Thyroid gland (tissue), 4 donors: ENCODE measurements at places on chromosomes 2 and 18. TPM values are rescaled to one million over a fixed set of nuclear protein-coding genes. Genes with fewer than 3 reads are reported as not detected.

The OR6B2 gene
- not detected for total RNA-seq

GRCh38 chr2:230825354-230825753 lies 39.4 kb upstream of the ITM2C start:
- no peak overlapping the region for H3K27ac ChIP-seq
- peaks cover 22% of the 10 kb centered on the region for H3K4me1 ChIP-seq
- H3K4me3 ChIP-seq = no peak overlapping the region
- no peaks in the 10 kb centered on the region for H3K36me3 ChIP-seq

- H3K36me3 ChIP-seq = no peaks in the 10 kb centered on the region
- H3K4me3 ChIP-seq = no peak overlapping the region
- no peak overlapping the region for H3K27ac ChIP-seq
- no peaks in the 10 kb centered on the region for H3K4me1 ChIP-seq
- DNase-seq = no peak
- no peaks in the 10 kb centered on the region for H3K27me3 ChIP-seq
Measured at GRCh38 chr2:227320305-227321094, 4.6 kb upstream of the MFF start.

DNA sequence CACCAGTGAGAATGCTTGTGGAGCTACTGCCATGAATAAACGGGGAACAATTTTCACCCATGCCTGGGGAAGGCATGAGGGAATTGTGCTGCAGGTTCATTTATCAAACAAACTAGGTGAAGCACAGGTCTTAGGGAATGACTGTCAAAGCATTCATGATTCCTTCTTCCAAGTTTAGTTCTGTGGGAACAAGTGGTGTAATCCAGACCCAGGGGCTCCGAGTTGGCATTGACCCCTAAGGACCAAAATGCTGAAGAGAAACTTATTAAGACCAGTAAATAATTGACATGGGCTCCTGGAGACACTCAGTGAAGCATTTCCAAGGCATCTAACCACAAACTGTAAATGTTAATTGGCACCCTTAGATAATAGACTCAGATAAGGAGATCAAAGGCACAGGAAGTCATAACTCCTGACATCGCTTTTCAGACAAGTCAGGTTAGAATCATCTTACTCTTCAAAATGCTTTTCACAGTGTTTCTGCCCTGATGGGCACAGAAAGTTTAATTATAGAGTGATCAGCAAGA lies 96.9 kb downstream of the SPP2 start:
- no peak for DNase-seq
- no peaks in the 10 kb centered on the region for H3K27me3 ChIP-seq
- no peak overlapping the region for H3K27ac ChIP-seq
- H3K36me3 ChIP-seq = no peaks in the 10 kb centered on the region

GRCh38 chr2:38438883-38439612 lies 62.0 kb upstream of the ATL2 start:
- peaks cover 56% of the 10 kb centered on the region for H3K4me1 ChIP-seq
- peak overlapping the region; percentile 72 for H3K27ac ChIP-seq
- peak; percentile 42 for DNase-seq
- no peak overlapping the region for H3K4me3 ChIP-seq

GRCh38 chr2:128374001-128374710 lies 55.5 kb upstream of the HS6ST1 start:
- H3K4me1 ChIP-seq = peaks cover 18% of the 10 kb centered on the region
- H3K27me3 ChIP-seq = no peaks in the 10 kb centered on the region
- H3K36me3 ChIP-seq = no peaks in the 10 kb centered on the region
- peak overlapping the region; percentile 74 for H3K27ac ChIP-seq

DNA sequence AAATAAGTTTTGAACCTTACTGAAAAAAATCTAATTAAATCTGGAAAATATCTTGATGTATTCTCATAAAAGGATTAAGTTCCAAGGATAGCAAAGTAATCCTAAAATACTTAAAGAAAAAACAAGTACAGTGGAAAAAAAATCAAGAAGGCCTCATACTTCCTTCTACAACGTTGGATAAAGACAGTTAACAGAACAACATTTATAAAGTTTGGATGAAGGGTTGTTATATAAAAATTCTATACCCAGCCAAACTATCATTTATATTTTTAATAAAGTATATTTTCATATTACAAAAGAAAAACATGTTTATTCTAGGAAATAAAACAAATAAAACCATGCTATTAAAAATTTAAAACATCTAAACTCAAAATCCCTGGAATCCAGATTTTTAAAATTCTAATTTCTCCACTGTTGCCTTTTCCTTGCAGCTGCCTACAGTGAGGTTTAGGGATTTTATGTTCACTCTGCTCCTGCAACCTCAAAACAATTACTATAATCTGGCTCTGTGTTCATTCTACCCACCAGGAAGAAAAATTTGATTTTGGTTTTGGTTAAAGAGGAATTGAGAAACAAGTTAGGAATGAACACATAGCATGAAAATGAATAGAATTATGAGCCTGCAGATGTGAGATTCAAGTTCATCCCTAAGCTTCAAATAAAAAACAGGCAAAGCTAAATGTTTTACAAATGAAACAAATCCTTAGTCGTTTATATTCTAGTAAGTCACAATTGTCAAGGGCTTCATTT lies 142.8 kb downstream of the LPIN1 start:
- no peaks in the 10 kb centered on the region for H3K4me1 ChIP-seq
- DNase-seq = no peak
- no peaks in the 10 kb centered on the region for H3K36me3 ChIP-seq

DNA sequence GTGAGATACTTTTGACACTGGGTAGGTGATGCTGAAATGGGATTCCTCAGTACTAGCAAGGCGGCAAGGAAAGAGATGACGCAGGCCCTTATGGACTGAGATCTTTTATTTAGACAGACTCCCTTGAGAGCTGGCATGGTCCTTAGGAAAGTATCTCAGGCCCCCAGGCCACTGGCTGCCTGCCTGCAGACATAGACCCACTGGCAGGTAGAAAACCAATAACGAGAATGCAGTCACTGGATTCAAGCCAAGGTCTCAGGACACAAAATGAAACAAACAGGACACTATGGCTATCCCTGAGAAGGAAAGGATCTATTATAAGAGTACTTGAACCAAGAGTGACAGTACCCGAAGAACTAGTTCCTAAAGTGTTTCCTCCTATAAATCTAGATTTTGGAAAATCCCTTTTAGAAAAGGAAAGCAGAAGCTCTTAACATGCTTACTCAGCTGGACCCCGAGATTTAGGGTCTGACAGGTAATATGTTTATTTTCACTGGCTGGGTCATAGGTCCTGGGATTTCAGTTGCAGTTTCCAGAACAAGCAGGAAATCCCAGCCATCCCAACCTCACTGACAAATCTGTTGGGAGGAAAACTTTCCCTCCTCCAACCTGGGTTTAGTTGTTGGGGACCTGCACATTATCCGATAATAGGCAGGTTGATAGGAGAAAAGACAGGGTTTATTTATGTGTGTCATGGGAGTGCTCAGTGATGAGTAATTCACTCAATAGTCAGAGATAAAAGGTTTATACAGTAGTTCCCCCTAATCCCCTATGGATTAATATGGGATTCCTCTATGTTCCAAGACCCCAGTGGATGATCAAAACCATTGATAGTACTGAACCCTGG lies 44.5 kb downstream of the COMMD1 start:
- H3K27me3 ChIP-seq = no peaks in the 10 kb centered on the region
- peak overlapping the region; percentile 89 for H3K27ac ChIP-seq
- H3K4me1 ChIP-seq = peaks cover 39% of the 10 kb centered on the region
- DNase-seq = peak; percentile 88
- no peaks in the 10 kb centered on the region for H3K36me3 ChIP-seq

DNA sequence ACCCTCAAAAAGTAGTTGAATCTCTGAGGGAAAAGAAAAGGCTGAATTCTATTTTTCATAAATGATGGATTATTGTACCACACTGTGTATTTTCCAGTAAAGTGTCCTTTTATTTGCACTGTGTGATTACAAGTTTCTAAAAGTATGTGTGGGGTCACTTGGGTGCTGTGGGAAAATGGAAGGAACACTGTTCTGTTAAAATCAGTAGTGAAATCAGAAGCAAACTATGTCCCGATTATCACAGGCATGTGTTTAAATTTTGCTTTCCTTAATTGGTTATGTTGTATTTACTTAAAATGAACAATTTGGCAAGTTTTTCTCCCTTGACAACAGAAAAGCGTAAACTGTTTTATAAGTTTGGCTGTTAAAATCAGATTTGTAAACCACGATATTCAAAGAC lies 353.1 kb downstream of the ARHGAP15 start:
- H3K27me3 ChIP-seq = no peaks in the 10 kb centered on the region
- DNase-seq = no peak
- no peak overlapping the region for H3K4me3 ChIP-seq
- no peak overlapping the region for H3K27ac ChIP-seq

DNA sequence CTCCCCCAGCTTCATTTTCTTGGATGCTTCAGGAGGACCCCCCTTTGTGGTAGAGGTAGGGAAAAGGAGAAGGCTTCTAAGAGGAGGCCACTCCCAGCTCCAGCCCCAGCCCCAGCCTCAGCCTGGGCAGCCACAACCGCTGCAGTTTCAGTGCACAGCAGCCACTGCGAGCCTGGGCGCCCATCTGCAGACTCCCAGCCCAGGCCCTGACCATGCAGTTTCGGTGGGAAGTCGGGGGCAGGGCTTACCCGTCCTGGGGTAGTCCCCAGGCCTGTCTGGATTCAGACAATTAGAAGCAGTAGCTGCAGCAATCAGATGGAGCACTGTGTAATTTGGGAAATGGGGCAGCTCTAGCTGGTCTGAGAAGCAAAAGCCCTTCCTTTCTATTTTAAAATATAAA lies 28.6 kb downstream of the ITM2C start:
- H3K27ac ChIP-seq = no peak overlapping the region
- H3K27me3 ChIP-seq = no peaks in the 10 kb centered on the region
- H3K4me1 ChIP-seq = peaks cover 25% of the 10 kb centered on the region

GRCh38 chr2:222882484-222882928 lies 21.7 kb downstream of the ACSL3 start:
- no peaks in the 10 kb centered on the region for H3K36me3 ChIP-seq
- no peaks in the 10 kb centered on the region for H3K27me3 ChIP-seq
- H3K4me3 ChIP-seq = no peak overlapping the region
- peaks cover 21% of the 10 kb centered on the region for H3K4me1 ChIP-seq

- H3K36me3 ChIP-seq = no peaks in the 10 kb centered on the region
- H3K27ac ChIP-seq = no peak overlapping the region
- H3K4me3 ChIP-seq = no peak overlapping the region
- H3K27me3 ChIP-seq = no peaks in the 10 kb centered on the region
- DNase-seq = no peak
- H3K4me1 ChIP-seq = no peaks in the 10 kb centered on the region
Measured at GRCh38 chr2:99975386-99975785, 167.0 kb downstream of the AFF3 start.

DNA sequence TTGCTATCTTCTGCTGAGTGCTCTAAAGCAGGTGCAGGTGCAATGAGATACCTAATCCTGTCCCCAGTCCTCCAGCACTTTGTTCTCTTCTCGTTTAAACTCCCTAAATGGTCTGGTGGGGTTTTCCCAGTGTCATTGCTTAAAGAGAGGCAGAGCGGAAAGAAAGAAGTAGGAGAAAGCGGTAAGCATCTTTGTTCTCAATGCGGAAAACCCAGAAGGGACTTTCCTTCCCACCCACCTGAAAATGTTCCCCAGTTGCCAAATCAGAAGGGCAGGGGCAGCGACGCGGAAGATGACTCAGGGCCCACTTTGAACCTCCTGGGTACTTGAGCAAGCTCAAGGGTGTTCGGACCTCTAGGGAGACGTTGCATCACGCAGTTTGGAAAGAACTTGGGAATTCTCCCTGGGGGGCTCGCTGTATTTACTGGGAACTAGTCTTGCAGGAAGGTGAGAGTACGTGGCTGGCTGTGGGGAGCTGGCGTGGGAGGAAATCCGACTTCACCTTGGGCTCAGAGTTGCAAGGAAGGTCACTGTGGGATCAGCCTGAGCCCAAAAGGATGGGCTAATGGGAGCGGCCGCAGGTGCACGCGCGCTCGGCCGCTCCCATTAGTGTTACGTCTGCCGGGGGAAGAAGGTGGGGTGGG lies 589 bp upstream of the SGPP2 start:
- H3K4me3 ChIP-seq = peak overlapping the region; percentile 14
- DNase-seq = peak; percentile 80
- no peaks in the 10 kb centered on the region for H3K36me3 ChIP-seq
- H3K27me3 ChIP-seq = no peaks in the 10 kb centered on the region
- H3K27ac ChIP-seq = peak overlapping the region; percentile 53

- H3K27ac ChIP-seq = peak overlapping the region; percentile 56
- no peaks in the 10 kb centered on the region for H3K27me3 ChIP-seq
- H3K36me3 ChIP-seq = peaks cover 14% of the 10 kb centered on the region
- no peak for DNase-seq
- H3K4me1 ChIP-seq = peaks cover 18% of the 10 kb centered on the region
Measured at GRCh38 chr2:159226608-159227385, 59.7 kb downstream of the WDSUB1 start.

GRCh38 chr18:26002375-26002910 lies 88.0 kb downstream of the SS18 start:
- no peaks in the 10 kb centered on the region for H3K36me3 ChIP-seq
- no peak overlapping the region for H3K4me3 ChIP-seq
- H3K4me1 ChIP-seq = no peaks in the 10 kb centered on the region
- no peak overlapping the region for H3K27ac ChIP-seq

DNA sequence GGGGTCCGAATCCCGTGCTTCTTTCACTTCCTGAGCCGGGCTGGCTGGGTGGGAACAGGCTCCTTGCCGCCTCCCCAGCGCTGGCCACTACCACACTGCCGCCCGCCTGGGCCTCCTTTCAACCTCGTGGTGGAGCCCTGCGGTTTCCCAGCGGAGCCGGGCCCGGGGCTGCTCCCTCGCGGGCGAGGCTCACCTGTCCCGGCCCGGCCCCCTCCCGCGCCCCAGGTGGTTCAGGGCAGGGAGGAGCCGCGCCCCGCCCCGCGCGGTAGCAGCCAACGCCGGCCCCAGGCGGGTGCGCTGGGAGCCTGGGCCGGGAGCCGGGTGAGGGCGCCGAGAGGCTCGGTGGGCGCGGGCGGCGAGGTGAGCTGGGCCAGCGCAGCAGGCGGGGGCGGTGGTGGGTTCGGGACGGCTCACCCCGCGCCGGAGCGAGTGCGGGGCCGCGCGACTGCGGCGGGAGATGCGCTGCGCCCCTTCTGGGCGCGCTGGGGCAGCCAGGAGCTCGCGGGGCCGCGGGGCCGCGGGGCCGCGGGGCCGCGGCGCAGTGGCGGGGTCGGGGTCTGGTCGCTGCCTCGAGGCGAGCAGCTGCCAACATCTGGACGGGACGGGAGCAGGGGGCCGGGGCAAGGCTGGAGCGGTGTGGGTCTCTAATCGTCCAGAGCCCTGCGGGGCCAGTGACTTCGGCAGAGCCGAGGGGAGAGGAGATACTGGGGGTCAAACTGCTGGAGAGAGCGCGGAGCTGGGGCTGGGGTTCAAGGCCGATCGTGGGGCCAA lies at the start of gene LYPD6B:
Gene LYPD6B (plus strand): TSS at position 258 of the 771 bp plus-strand sequence. CDS start 92,250 bp downstream, outside the sequence.
- H3K36me3 ChIP-seq = no peaks in the 10 kb centered on the region
- no peak within 1 kb of the TSS for H3K27ac ChIP-seq
- DNase-seq = peak; percentile 36
- H3K27me3 ChIP-seq = no peaks in the 10 kb centered on the region
- peaks cover 4% of the 10 kb centered on the region for H3K4me1 ChIP-seq

- H3K4me3 ChIP-seq = no peak overlapping the region
- no peaks in the 10 kb centered on the region for H3K36me3 ChIP-seq
- no peaks in the 10 kb centered on the region for H3K4me1 ChIP-seq
- no peak for DNase-seq
Measured at GRCh38 chr18:6221602-6222014, 193.1 kb downstream of the L3MBTL4 start.

- H3K36me3 ChIP-seq = no peaks in the 10 kb centered on the region
- no peak overlapping the region for H3K4me3 ChIP-seq
- DNase-seq = no peak
- no peaks in the 10 kb centered on the region for H3K27me3 ChIP-seq
- H3K4me1 ChIP-seq = peaks cover 17% of the 10 kb centered on the region
Measured at GRCh38 chr2:237319086-237319820, 94.7 kb downstream of the COL6A3 start.

- H3K4me3 ChIP-seq = no peak overlapping the region
- H3K27ac ChIP-seq = no peak overlapping the region
- no peak for DNase-seq
- no peaks in the 10 kb centered on the region for H3K36me3 ChIP-seq
- no peaks in the 10 kb centered on the region for H3K27me3 ChIP-seq
Measured at GRCh38 chr18:3761266-3761665, 311.3 kb downstream of the TGIF1 start.
